ENCODE measurements at places on chromosomes 5 and 9.

GRCh38 chr5:103511554-103511885 is 51.1 kb downstream of the NUDT12 start:
- no peak for DNase-seq

GRCh38 chr5:168592014-168592368 is 12.8 kb upstream of the PANK3 start:
- DNase-seq = no peak

- DNase-seq = peak; percentile 14
These were observed 36.3 kb downstream of the CAPSL start for GRCh38 chr5:35902046-35902672.

GRCh38 chr9:32928145-32928763 is 73.2 kb downstream of the APTX start:
- DNase-seq = no peak

- DNase-seq = no peak
These were observed 52.1 kb downstream of the GDNF start for GRCh38 chr5:37787742-37788141.

DNA sequence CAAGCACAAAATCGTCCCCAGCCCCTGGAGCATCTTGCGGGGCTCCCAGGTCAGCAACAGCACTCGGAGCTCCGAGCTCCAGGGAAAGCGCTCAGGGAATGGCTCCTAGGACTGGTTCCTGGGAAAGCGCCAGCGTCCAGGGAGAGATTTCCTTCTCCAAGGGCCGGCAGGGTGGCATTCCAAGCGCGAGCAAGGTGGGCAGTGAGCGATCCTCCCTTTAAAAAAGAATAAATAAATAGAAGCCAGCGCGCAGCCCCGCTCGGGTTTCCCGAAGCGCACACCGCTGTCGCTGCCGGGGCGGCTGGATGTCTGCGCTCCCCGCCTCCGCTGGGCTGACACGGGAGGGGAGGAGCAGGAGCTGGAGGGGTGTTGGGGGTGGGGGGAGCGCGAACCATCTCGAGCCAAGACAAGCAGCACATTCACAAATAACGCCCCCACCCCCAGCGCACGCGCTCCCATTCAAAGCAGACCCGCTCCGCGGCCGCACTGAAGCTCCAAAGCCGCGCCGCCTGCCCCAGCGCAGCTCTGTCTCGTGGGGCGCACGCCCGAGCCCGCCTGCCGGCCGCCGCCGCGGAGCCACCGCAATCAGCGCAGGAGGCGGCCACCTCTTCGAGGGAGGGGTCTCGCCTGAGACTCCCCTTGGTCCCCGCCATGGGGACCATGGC is 327.4 kb downstream of the SH3GL2 start:
- DNase-seq = no peak

DNA sequence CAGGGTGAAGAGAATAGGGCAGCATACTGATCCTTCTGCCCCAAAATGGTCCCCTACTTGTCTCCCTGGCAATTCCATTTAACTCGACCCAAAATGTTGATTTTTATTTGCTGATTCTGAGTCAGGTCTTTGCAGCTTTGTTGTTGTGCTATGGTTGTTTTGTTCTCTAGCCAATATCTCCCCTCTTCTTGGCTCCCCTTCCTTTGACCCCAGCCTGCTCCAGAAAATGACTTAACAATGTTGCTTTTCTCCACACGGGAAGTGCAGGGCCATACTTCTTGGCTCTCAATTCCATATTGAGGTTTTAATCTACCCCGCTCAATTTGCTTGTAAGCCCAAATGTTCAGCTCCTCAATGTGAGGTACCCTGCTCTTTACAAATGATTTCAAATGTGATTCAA is 330.0 kb downstream of the RASEF start:
- no peak for DNase-seq

DNA sequence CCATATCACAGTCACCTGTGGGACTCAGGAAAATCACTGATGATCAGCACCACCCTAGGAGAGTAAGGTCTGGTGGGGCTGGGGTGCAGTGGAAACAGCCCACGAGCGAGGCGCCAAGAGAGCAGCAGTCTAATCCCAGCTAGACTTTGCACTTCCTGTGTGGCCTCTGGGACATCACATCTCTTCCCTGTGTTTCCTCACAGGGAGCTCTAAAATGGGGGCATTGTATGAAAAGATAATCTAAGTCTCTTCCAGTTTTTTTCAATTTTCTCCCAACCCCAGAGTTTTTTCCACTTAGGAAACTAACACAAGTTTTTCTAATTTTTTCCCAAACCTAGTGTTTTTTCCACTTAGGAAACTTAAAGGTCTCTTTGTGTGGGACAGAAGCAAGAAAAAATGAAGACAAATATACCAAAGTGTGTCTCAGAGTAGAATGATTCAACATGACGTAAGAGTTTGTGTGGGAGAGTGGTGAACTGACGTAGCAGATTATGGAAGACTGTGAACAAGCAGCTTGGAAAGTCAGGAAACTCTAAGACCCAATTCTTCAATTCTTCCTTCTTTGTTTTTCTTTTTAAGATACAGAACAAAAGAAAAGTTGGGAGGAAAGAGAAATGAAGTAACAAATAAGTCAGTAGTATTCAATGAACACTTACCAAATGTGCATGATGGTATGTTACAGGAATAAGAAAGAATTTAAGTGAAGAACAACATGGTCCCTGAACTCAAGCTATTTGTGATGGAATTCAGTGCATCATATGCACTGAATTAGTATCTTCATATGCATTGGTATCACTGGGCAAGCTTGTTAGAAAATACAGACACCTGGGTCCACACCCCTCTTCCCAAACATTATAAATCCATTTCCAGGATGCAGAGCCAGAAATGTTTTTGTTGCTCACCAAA is 51.3 kb downstream of the LHFPL2 start:
- DNase-seq = no peak

GRCh38 chr5:65926276-65926783 is at the start of gene ERBIN:
ERBIN (plus strand) TSS chr5:65926575; CDS start chr5:65992719, 66,144 bp downstream.
- peak; percentile 70 for DNase-seq

DNA sequence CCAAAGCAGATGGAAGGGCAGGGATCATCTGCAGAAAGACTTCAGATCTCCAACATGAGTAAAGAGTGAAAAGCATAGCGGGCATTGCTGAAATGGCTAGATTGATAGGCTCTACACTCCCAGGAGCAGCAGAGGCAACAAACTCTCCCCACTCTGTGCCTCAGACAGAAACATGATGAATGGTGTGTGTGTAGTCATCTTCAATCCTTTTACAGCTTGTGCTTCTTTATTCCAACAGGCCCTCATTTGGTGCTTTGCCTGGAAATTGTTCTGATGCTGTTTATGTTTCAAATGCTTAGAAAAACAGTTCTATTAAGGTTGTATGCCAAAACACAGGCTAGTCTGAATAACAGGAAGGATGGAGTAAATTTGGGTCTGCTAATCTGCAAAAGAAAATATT is 176.2 kb downstream of the DMRTA1 start:
- DNase-seq = no peak

GRCh38 chr5:91438871-91439270 is 55.8 kb upstream of the ARRDC3 start:
- DNase-seq = no peak

GRCh38 chr5:132020568-132021339 is 9.3 kb upstream of the ACSL6 start:
- no peak for DNase-seq

DNA sequence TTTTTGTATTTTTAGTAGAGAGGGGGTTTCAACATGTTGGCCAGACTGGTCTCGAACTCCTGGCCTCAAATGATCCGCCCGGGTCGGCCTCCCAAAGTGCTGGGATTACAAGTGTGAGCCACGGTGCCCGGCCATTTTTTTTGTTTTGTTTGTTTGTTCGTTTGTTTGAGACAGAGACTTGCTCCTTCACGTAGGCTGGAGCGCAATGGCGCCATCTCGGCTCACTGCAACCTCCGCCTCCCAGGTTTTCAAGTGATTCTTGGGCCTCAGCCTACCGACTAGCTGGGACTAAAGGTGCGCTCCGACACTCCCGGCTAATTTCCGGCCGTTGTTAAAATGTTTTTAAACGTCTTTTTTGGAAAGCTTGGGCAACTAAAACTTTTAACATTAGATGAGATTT is 54.0 kb downstream of the SHOC1 start:
- DNase-seq = no peak

- DNase-seq = no peak
These were observed 105.3 kb upstream of the COL5A1 start for GRCh38 chr9:134536101-134536900.

GRCh38 chr9:133119103-133119845 is 1.8 kb downstream of the RALGDS start:
- no peak for DNase-seq

DNA sequence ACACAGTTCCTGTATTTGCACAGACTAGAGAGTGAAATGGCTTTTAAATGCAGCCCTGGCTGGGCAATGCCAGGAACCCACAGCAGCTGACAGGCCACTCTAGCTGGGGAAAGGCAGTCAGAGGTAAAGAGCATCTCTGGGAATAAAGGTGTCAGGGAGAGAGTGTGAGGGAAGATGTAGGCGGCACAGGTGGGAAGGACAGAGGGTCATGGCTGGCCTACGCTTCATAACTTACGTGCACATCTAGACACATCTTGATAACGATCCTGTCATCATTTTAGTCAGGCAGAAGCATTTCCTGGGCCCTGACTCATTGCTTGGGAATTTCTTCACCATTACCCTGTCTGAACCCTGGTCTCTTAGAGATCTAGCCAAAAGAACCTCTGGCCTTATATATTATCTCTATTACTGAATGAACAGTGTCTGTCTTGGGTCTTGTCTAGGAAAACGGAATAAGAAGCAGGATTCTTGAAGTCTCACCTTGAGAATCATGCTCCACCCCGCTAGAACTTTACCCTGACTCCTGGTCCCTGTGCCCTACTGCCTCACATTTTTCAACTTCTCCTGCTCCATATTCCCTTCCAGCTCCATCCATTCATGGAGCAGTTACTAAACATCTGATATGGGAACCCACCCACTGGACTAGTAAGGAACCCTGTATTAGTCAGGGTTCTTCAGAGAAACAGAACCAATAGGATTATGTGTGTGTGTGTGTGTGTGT is 106.4 kb upstream of the ELL2 start:
- DNase-seq = no peak

- no peak for DNase-seq
These were observed 113.0 kb downstream of the VPS13A start for GRCh38 chr9:77290373-77290772.

All from CD4-positive, alpha-beta memory T cell (primary cell).